NCI-H2029 (cell line): ENCODE measurements at places on chromosomes 4 and X.

DNA sequence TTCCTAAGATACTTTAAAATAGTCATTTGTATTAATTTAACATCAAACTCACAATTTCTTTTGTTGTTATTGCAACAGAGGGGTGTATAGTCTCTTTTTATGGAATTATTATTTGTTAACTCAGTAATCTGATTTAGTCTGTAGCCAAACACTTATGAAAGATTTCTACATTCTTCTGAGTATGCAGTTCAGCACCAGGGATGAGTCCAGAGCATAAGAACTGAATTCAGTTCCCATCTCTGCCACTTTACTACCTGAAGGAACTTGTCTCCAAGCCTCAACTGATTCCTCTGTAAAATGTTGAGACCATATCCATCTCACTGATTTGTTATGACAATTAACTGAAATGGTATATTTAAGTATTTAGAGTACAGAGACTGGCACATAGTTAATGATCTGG is 45.5 kb downstream of the METTL14 start:
- DNase-seq = no peak

DNA sequence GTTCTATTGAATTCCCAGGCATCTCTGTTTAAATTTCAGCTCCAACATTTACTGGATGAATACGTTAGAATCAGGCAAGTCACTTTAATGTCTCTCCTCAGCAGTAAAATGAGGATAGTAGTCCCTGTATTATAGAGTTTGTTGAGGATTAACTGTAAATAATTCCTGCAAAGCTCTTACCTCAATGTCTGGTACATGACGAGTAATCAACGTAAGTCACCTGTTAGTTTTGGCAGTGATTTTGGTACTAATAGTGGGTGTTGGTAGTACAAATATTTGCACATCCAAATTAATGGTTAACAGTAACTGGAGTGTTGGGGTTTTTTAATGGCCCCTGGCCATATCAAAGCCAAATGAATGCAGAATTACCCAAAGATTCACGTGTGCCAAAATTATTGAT is 189.8 kb upstream of the GALNT7 start:
- no peak for DNase-seq

- no peak for DNase-seq
These were observed 118.8 kb upstream of the AFF2 start for GRCh38 chrX:148381603-148382002.

- no peak for DNase-seq
These were observed 30.5 kb upstream of the PPP2R2C start for GRCh38 chr4:6502747-6503465.

DNA sequence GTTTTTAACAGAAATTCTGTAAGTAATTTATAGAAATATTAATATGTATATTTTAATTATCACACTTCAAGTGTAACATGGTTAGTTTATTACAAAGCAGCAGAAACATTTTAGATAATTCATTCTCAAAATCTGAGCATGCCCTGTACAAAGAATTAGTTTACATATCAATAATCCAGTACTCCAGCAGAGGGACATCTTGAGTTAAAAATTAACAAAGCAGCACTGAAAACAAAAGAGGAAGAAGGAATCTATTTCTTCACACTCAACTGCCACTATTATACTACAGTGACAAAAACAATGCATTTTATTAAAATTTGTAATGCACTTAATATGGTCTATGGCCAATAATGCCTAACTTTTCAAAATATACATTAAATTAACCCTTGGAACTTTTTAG is 179.1 kb upstream of the KLHL4 start:
- DNase-seq = no peak

GRCh38 chr4:109990261-109991257 is 77.9 kb downstream of the EGF start:
- DNase-seq = no peak

- DNase-seq = no peak
These were observed 60.8 kb downstream of the MID1IP1 start for GRCh38 chrX:38862100-38862499.

- DNase-seq = no peak
These were observed 96.8 kb downstream of the GC start for GRCh38 chr4:71687056-71687455.

DNA sequence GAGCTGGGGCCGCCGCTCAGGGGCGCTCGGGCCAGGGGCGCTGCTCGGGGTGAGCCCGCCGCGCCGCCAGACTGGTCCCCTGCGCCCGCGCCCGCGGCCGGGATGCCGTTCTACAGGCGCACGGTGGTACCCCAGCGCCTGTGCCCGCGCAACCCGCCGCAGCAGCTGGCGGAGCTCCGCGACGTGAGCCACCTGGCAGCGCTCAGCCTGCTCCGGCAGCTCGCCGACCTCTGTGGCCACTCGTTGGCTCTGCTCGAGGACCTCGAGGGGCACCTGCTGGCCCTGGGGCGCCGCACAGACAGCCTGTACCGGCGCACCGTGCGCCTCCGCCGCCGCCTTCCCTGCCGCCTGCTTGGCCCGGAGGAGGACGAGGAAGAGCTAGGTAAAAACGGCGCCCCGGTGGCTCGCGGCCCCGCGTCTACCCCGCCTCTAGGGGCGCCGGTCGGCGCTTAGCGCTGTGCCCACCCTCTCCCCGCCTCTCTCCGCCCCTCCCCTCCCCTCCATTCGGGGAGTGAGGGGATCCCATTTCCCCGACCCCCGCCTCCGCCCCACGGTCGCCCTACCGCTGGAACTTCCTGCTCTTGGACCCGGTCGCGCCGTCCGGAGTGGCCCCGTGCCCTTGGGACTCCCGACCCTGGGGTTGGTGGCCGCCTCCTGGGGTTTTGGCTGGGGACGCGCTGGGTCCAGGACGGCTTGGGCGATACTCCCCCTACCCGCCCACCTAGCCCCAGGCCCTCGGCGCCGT is 513 bp downstream of the NHSL2 start:
- no peak for DNase-seq

DNA sequence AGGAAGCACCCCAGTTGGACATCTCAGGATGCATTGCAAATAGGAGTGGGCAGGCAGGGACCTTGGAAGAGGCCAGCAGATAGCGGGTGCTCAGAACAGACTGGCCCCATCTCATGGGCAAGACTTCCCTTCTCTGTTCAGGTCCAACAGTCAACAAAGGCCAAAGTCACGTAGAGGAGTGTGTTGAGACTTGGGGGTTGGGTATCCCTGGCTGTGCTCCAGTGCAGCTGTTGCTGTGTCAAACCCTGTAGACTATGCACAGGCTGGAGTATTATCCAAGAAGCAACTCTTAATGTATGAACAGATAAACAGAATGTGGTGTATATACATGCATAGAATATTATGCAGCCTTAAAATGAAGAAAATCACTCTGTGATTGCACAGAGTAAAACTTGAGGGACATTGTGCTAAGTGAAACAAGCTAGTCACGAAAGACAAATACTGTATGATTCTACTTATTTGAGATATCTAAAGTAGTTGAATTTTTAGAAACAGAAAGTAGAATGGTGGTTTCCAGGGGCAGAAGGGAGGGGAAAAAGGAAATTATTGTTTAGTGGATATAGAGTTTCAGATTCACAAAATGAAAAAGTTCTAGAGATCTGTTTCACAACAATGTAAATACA is 192.1 kb upstream of the LCORL start:
- no peak for DNase-seq

DNA sequence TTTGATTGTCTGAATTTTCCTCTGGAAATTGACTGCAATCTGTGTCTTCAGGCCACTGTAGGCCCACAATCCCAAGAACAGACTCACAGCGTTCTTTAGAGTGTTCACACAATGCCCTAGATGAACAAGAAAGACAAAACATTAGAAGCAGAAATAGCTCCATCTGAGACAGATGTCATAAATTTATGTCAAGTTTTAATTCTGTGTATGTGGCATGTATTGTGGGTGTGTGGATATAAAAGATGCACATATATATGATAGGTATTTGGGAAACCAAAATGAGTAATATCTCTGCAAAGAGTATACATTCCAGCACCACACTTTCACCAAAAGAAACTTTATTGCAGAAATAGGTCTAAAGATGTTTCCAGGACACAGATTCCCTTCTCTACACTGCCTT is 176.1 kb downstream of the CORIN start:
- DNase-seq = no peak

DNA sequence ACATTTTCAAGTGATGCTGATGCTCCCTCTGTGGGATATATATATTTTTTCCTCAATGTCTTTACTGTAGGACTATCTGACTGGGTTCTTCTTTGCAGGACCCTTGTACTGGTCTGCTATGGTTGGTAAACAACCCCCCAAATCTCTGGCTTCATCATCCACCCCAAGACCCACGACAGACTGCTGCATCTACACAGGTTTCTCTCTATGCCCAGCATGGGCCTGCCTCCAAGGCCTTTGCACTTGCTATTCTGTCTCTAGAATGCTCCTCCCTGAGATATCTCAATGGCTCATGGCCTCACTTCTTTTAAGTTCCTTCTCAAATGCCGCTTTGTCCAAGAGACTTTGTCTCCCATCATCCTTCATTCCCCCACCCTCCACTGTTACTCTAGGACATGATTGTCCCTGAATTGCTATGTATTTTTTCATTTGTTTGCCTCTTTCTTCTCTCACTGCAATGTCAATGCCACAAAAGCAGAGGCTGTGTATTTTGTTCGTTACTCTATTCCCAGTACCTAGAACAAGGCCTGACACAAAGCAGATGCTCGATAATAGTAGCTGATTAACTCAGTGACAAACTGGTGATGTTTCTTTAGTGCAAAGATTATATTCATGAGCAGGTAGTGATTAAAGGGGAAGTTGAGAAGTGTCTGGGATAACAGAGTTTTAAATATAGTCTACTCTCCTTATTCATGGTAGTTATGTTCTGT is 6.6 kb downstream of the EVC start:
- DNase-seq = no peak

DNA sequence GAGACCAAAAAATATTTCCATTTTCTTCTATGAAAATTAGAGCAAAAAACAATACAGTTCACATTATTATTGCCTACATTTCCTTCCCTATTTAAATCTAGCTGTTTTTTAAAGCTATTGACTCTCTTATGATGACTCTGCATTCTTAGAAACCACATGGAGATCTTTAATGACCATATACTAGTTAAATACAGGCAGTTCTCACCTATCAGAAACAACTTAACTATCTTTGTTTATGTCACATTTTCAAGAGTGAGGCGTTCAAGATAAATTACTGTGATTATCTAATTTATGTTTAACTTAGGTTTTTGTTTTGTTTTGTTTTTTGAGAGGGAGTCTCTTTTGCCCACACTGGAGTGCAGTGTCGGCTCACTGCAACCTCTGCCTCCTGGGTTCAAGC is 3.0 kb downstream of the CISD2 start:
- DNase-seq = no peak

GRCh38 chrX:13489454-13489853 is 79.9 kb upstream of the EGFL6 start:
- DNase-seq = no peak

- DNase-seq = no peak
These were observed 939.1 kb upstream of the FTHL17 start for GRCh38 chrX:32010948-32011347.

- DNase-seq = no peak
These were observed 182.0 kb downstream of the ARHGAP24 start for GRCh38 chr4:85656759-85657505.

- no peak for DNase-seq
These were observed 60.8 kb downstream of the ABLIM2 start for GRCh38 chr4:8097721-8098345.

GRCh38 chr4:160194716-160195115 is 1091.8 kb downstream of the RAPGEF2 start:
- no peak for DNase-seq

- no peak for DNase-seq
These were observed 21.5 kb downstream of the ADRA2C start for GRCh38 chr4:3787489-3788365.

GRCh38 chr4:183860731-183861130 is 44.4 kb upstream of the STOX2 start:
- no peak for DNase-seq

- DNase-seq = no peak
These were observed 177.9 kb downstream of the VEGFC start for GRCh38 chr4:176614793-176615192.

GRCh38 chr4:146134761-146135445 is 40.6 kb upstream of the LSM6 start:
- peak; percentile 85 for DNase-seq

- DNase-seq = no peak
These were observed 755.6 kb downstream of the DMD start for GRCh38 chrX:32455704-32456103.

DNA sequence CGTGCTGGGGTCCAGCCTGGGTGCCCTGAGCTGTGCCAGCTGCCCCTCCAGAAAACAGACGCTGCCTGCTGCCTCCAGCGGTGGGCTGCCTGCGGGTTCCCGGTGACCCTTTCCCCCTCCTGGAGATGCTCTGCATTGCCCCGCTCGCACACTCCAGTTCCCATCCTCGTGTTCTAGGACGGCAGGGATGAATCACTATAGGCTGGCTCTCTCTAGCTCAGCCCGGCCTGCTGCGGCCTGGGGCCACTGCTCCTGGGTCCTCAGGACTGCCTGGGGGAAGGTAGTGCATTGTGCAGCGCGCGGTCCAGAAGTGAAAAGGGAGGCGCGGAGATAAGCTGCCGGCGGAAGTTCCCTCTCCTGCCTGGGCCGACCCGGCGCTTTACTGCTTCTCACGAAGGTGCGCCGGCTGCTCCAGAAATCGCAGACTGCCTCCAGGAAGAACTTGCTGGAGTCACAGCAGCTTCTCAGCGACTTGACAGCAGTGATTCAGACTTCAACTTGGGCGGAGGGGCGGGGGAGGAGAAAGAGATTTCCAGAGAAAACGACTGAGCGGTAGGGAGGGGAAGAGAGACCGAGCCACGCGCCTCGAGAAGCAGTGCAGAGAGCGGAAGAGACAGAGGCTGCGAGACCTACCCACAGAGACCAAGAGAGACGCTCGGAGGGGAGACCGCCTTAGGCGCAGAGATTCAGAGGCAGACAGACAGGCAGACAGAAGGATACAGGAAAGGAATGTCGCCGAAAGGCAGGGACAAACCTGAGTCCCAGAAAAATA is 6.7 kb upstream of the MSX1 start:
- DNase-seq = no peak

- no peak for DNase-seq
These were observed 173.5 kb downstream of the ASMT start for GRCh38 chrX:1788300-1788911.

DNA sequence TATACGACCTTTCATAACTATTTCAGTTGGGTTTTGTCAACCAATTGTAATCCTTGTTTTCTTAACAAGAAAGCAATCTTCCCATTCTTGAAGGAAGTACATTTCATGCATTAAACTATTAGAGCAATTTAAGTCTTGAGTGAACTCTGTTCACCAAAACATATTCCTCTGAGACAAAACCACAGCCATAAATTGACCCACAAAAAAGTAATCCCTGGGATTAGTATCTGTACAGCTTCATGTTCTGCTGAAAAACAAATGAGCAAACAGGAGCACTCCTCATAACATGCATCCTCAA is 207.0 kb upstream of the PDE5A start:
- no peak for DNase-seq

DNA sequence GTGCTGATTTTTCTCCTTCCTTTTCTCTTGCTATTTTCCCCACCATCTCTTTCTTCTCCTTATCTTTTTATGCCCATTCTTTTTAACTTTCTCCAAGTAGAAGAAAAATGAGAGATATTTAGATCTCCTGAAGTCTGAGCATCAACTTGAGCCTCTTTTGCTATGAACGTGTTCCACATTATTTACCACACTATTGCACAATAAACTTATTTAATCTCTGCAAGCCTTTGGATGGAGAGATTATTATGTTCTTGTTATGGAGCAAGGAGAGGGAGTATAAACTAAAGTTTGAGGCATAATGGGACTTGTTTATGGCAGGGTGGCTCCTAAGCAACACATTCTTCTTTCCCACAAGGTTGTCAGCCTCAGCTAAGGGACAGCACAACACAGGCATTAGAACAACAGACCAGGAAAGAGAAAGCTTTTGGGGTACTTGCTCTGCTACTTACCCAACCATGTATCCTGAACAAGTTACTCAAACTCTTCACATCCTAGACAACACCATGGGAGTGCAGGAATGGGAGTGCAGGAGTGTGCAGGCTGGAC is 365.5 kb upstream of the BOD1L1 start:
- no peak for DNase-seq
